ENCODE measurements at places on chromosomes 4 and X.

GRCh38 chr4:183289688-183290087 lies 30.4 kb downstream of the CLDN22 start:
- no peak for DNase-seq

DNA sequence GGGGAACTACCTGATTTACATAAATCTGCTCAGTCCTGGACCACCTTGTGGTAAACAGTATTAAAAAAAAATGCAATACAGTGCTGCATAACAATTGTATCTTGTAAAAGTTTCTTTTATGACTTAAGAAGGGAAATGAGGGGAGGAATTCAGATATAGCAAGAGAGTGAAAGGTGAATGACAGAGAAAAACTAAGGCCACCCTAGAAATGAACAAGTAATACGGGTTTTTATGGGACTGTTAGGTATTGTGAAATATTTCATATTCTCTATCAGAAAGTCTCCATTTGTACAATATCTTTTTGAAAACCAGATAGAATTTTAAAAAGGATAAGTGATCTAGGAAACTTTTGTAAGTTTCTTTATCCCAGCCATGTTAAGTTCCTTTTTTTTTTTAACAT lies 69.7 kb upstream of the NOCT start:
- DNase-seq, result no peak

DNA sequence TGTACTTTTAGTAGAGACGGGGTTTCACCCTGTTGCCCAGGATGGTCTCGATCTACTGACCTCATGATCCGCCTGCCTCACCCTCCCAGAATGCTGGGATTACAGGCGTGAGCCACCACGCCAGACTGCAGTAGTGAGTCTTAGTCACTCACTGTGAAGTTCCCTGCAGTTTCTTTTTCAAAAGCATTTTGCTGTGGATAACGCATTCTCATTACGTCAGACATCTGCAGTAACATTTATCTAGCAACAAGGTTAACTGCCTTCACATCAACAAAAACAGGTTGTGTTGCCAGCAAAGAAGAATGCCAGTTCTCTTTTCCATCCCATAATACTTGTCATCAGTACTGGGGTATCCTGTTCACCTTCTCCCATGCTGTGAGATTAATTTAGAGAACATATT lies 164.6 kb downstream of the DHRSX start:
- DNase-seq, result no peak

GRCh38 chrX:29852767-29853166 lies 362.6 kb upstream of the MAGEB2 start:
- DNase-seq, result no peak

DNA sequence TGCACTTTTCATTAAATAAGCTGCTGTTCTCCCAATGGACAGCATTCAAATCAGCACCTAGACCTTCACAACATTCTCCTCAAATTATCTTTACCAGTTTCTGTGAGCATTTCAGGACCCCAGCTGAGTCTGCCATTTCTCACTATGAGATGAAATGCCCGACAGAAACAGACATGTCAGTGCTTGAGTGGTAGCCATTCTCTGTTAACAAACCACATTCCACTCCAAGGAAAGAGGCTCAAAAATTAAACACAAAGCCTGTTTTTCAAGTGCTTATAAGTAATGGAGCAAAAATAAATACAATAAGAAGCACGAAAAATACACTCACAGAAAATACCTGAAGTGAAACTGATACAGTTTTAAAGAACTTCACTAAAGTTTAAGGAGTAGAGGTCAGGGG lies 320.2 kb upstream of the PRPS2 start:
- DNase-seq, result no peak

DNA sequence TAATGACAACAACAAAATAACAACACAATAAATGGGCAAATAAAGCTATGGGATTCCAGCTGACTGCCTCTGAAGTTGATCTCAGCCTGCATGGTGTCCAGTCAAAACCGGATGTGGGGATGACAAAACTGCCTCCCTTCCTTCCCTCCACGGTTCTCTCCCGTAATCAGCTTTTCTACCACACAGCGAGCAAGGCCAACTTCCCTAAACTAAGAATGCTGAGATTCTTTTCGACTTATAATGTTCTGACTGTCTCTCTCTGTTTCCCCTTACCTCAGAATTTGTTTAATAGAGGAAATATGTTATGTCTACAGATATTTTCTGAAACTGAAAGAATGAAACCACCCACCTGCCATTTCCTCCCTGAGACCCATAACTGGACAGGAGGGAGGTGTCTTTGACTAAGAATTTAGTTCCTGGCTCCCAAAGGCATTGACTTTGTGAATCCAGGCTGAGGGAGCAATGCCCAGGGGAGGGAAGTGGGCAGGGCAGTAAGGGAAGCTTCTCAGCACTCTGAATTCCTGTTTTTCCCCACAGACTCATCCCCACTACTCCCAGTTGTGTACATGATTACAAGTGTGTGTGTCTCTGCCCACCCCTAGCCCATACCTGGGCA lies 1.0 kb upstream of the TLR1 start:
- no peak for DNase-seq

GRCh38 chr4:112717856-112718255 lies 80.9 kb downstream of the LARP7 start:
- no peak for DNase-seq

GRCh38 chr4:109301651-109302360 lies 652 bp downstream of the COL25A1 start:
- DNase-seq, result no peak

DNA sequence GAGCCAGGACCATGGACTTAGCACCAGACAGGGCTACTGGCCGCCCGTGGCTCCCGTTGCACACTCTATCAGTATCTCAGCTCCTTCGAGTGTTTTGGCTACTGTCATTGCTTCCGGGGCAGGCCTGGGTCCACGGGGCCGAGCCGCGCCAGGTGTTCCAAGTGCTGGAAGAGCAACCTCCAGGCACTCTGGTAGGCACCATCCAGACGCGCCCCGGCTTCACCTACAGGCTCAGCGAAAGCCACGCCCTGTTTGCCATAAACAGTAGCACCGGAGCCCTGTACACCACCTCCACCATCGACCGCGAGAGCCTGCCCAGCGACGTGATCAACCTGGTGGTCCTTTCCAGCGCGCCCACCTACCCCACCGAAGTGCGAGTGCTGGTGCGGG lies 1.6 kb downstream of the FAT4 start:
- no peak for DNase-seq

DNA sequence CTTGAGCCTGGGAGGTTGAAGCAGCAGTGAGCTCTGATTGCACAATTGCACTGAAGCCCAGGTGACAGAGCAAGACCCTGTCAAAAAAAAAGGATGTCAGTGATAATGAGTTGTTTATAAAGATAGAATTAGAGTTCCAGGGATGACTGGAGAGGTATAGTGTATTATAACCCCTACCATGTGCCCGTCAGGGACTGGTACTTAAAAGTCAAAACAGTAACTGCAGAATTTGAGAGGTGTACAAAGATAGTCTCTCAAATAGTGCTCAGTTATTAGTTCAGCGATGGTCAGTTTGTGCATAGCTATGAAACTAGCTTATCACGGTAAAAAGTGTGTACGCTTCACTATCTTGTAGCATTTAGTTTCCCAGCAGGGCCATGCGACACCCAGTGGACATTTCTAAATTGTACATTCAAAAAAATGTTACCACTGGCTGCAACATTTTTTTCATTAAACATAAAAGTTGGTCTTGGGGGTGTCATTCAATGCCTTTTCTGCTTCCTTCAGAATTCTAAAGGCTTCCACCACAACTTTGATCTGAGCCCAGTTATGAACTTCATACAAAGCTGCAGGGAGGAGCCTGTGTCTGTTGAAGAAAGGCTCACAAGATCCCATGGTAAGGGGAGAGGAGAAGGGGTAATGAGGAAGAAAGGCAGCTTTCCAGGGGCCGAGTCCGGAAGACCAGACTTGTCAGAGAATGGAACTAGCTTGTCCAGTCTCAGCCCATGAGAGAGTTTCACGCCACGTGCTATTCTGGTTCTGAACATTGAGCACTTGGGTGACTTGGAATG lies 9.2 kb upstream of the GYG2 start:
- DNase-seq, result no peak

DNA sequence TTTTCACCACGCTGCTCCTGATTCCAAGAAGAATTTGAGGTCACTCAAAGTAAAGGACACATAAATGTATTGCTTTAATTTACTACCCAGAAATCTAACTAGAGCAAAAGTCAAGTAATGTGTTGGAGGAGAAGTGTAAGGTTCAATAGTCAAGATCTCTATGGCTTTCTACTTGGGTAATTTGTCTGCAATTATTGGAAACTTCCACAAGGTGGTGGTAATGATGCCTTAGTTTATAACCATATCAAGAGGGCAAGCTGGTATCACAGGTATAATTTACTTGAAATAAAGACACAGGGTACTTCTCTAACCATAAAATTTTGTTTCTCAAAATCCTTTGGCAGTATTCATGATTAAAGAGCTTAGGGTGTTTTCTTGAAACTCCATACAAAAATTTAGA lies 10.2 kb upstream of the GRIA3 start:
- DNase-seq, result no peak

GRCh38 chr4:86015412-86016350 lies 344.2 kb downstream of the MAPK10 start:
- no peak for DNase-seq

GRCh38 chr4:100360211-100360610 lies 157.6 kb downstream of the EMCN start:
- DNase-seq, result no peak

- DNase-seq, result no peak
Measured at GRCh38 chrX:132639446-132639845, 150.6 kb upstream of the MBNL3 start.

GRCh38 chrX:149286940-149287349 lies 218.2 kb downstream of the IDS start:
- no peak for DNase-seq

All from activated T-helper 1 cell treated with anti-CD3 and anti-CD28 coated beads, Interleukin-2, amount 50 U/mL, for 16 hours (primary cell).